ENCODE measurements at places on chromosomes 16 and 17.
A peak's percentile ranks its signal among the peaks of the same experiment; 100 is the strongest.

- peak; percentile 55 for DNase-seq
These were observed 449 bp downstream of the SMCR8 start for GRCh38 chr17:18315562-18315922.

DNA sequence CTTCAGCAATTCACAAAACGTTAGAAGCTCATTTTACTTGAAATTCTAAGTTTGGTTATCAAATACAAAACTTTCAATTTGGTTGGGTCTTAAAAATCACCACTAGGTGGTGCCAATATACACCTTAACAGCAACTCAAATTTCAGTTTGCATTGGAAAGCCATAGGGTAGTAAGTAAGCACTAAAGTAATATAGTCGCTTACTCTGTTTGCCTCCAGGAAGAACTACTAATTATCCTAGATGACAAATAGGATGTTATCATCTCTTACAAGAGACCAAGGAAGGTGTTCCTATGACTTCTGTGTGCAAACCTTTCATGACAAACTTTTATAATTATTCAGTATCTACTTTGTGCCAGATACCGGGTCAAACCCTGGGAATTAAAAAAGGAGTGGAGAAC is 93.3 kb downstream of the MYO1D start:
- peak; percentile 63 for DNase-seq

- no peak for DNase-seq
These were observed 23.9 kb downstream of the HNF1B start for GRCh38 chr17:37720989-37721388.

- no peak for DNase-seq
These were observed 18.0 kb upstream of the TRIM37 start for GRCh38 chr17:59124665-59125064.

- no peak for DNase-seq
These were observed 5.5 kb downstream of the CYLD start for GRCh38 chr16:50747207-50747956.

DNA sequence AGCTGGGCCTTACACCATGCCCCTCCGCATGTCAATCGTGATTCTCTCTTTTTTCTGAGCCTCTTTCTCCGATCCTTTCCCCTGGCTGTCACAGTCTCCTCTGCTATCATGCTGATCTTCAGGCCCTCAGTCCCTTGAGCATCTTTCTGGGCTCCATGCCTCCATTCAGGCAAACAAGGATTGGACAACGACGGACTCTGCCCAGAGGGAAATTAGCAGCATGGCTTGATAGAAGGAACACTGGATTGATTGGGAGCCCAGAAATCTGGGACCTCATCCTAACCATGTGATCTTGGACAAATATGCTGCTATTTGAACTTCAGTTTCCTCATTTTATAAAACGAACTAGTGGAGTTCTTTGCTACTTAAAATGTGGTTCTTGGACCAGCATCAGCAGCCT is 19.6 kb upstream of the PHF12 start:
- no peak for DNase-seq

DNA sequence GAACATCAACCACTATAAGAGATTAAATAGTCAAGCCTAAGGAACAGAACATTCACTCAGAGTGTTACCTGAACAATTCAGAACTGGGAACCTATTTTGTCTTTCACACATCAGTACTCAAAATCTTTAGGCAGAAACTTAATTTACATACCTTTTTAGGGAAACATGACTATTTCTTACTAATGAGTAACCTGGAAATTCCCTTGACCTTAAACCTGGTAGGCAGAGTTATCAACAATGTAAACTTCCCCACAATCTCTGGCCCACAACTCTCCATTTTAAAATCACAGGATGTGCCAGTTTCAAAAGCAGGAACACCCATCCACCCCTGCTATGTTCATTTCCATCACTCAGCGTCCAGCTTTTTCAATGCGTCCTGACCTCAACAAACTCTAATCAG is 132.9 kb upstream of the ANKFN1 start:
- DNase-seq: no peak

DNA sequence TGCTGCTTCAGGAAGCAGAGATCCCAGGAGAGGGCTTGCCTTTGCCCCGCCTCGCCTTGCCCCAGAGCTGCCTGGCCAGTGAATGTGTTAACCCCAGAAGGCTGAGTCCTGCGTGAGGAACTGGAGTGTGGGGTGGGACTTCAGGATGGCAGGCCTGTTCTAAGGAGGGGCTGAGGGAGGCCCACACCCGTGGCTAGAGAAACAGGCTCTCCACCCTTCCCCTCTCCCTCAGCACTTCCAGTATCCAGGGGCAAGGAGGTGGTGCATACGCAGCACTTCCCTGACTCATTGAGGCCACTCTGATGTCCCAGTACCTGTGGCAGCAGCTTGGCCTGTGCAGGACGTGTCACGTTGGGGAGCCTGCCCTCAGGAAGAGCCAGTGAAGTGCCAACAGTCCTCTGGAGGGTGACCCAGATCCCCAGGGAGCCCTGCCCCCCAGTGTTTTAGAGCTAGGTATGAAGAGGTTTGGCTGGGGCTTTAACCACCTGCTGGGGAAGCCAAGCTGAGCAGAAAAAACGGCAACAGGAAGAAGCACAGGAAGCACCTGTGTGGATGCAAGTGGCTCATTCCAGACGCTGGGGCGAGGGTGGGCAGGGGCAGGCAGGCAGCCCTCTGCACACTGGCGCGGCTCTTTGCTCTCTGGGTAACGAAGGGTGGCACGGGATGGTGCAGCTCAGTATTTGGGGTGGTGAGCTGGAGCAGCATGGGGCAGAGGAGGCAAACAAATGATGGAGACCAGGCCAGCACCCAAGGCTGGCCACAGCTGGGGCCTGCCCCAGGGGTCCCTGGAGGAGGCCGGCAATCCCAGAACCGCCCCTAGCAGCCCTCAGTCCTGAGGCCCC is 14.7 kb upstream of the CTCF start:
- DNase-seq: peak; percentile 79

DNA sequence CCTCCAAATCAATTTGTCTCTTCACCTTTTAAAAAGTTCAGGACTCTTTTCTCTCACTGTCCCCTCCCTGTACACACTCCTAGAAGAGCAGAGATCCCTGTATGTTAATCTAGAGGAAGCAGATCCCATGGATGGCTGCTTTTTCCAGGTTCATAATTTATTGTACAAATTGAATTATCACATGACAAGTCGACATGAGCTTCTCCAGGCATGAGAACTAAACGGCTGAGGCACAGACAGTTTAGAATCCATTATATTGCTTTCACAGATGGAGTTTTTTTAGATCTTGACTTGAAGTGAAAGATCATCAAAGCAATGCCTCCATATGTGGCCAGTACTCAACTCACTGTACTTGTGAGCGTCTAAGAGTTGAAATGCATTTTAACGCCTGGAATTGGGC is 47.9 kb downstream of the RGS9 start:
- no peak for DNase-seq

- no peak for DNase-seq
These were observed 1.9 kb upstream of the SALL1 start for GRCh38 chr16:51152691-51153576.

DNA sequence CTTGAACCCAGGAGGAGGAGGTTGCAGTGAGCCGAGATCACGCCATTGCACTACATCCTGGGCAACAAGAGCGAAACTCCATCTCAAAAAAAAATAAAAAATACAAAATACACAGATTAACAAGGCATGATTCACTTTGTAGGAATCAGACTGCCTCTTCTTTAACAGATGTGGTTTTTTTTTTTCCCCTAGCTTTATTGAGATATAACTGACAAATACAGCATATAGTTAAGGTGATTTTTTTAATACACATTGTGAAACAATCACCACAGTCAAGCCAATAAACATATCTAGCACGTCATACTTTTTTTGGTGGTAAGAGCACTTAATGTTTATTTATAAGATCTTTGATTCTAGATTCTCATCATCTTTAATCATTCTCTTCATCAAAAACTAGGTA is 87.8 kb downstream of the SPAG9 start:
- no peak for DNase-seq

DNA sequence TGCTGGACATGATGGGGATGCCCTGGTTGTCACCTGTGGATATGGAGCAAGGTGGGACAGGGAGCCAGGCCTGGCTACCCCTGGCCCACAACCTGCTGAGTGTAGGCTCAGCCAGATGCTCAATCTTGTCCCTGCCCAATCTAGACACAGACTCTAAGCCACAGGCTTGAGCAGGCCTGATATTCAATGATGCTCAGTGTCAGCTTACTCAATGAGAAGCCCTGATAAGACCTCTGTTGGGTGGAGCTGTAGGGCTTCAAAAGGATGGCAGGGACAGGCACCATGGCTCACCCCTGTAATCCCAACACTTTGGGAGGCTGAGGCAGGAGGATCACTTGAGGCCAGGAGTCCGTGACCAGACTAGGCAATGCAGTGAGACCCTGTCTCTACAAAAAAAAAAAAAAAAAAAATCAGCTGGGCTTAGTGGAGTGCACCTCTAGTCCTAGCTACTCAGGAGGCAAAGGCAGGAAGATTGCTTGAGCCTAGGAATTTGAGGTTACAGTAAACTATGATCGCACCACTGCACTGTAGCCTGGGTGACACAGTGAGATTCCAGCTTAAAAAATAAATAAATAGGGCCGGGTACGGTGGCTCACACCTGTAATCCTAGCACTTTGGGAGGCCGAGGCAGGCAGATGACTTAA is 3.4 kb downstream of the LCAT start:
- DNase-seq: no peak

DNA sequence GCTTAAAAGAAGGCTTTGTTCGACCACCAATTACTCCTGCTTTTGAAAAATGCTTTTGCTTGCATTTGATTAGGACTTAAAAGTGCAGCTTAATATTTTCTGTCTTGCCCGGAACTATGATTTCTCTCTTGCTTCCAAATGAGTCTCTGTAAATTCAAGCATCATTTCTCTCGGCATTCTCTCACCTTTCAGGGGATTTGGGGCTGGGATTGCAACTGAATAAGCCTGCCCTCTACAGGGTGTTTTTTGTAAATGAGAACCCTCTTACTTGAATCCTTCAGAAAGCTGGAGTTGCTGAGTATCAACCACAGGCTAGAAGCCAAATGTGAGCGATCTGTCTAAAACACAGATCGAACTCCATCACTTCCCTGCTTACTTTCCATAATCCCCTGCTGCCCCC is 234.6 kb downstream of the TMEM114 start:
- DNase-seq: no peak

GRCh38 chr17:45768000-45768399 is 16.1 kb upstream of the CRHR1 start:
- no peak for DNase-seq

DNA sequence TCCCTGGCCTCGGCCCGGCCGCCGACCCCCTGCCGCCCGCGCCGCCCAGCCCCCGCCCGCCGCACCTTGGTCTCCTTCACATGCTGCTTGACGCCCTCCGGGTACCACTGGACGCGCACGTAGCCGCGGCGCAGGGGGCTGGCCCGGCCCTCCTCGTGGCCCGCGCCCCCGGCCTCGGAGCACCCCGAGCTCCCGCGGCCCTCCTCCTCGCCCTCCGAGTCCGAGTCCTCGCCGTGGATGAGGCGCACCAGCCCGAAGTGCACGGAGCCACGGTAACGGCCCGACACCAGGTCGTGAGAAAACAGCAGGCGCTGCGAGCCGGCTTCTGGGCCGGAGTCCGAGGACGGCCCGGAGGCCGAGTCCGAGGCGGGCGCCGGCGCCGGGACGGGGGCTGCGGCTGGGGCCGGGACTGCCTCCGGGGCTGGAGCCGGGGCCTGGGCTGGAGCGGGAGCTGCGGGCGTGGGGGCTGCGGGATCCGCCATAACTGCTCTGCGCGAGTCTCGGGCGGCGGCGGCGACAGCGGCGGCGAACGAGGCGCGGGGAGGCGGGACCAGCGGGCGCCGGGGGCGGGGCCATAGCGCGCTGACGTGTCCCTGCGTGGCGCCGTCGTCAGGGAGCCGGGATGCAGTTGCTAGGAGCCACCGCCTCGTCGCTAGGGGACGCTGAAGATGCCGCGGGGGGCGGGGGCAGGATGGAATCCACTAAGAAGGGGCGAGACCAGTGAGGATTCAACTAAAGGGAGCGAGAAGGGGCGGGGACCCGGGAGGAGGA is at the start of gene UBE2O:
UBE2O (minus strand) TSS at position 493 of the 771 bp plus-strand sequence; CDS start at position 482, 11 bp downstream.
- DNase-seq: peak; percentile 95

GRCh38 chr17:30933966-30934365 is 12.2 kb downstream of the ADAP2 start:
- DNase-seq: no peak

- no peak for DNase-seq
These were observed 3.3 kb upstream of the GAA start for GRCh38 chr17:80097844-80098691.

- DNase-seq: no peak
These were observed 57.2 kb upstream of the CACNG3 start for GRCh38 chr16:24198807-24199533.

DNA sequence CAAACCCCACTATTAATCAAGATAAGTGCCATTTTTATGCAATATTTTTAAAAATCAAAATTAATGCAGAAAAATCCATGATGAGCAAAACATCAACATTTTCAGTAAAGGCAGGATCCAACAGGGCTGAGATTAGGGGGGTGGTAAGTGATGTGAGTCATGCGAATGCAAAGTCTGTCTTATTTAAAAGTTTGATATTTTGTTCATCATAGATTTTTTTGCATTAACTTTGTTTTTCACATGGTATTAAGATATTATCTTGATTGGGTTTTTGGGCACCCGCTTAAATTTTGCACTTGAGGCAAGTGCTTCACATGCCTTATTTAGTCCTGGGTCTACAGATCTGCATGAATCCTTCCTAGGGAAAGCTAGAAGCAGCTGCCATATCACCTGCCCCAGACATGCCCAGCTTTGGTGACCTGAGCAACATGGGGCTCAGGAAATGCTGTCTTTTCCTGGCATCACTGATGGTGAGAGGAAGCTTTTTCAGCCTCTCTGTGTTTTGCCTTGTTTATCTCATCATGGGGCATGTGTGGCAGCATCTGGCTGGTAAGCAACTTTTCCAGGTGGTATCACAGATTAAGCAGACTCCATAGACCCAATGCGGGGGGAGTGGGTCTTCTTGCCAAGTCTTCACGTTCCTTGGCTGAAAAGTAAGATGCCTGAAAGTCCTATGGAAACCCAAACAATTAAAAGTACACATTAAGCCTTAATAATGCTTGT is 57.6 kb upstream of the NFAT5 start:
- no peak for DNase-seq

GRCh38 chr17:7406235-7406825 is 1.3 kb upstream of the NLGN2 start:
- no peak for DNase-seq

- DNase-seq: no peak
These were observed 330.1 kb downstream of the CDH11 start for GRCh38 chr16:64791756-64792155.

- DNase-seq: no peak
These were observed 44.9 kb upstream of the CDC42EP4 start for GRCh38 chr17:73356561-73357170.

GRCh38 chr17:42049834-42050392 is 488 bp downstream of the C17orf113 start:
- no peak for DNase-seq

DNA sequence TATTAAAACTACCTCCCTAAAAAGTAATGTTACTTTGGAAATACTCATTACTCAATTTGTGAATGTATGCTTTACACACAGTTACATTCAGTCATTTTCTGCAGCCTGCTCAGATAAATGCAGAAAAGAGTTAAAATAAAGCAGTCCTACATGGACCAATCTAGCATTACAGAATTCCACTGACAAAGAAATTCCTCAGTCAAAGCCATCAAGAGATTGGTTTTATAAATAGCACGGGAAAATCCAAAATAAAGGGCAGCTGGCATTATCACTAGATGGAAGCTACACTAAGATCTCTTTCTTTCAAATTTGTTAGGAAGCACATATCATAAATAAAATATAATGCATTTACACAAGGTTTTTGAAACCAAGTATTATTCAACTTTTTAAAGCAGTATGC is 58.3 kb downstream of the DUSP14 start:
- no peak for DNase-seq

GRCh38 chr17:76556765-76557367 is 17.0 kb downstream of the PRCD start:
- DNase-seq: peak; percentile 64

- no peak for DNase-seq
These were observed 7.3 kb upstream of the MEIOC start for GRCh38 chr17:44648963-44649362.
